Muscle of arm (tissue), 14 donors: ENCODE measurements at places on chromosomes 4 and X.

DNA sequence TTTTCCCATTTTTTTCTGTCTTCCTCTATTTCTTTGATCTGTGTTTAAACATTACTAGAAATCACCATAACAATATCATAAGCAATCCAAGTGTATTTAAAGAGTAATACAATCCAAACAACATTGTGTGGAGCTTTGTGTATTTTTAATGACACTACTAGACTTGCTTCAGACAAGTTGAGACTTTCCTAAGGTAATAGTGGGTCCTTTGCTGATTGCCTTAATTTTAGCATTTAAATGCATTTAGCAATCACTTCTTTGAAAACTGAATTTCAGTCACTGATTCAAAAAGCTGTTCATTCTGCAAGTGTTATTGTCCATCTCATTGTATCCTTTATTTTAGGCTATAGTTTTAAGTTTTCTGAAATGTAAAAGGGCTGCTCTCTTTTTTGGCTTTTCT lies 804.8 kb downstream of the ADGRL3 start:
- DNase-seq: no peak

DNA sequence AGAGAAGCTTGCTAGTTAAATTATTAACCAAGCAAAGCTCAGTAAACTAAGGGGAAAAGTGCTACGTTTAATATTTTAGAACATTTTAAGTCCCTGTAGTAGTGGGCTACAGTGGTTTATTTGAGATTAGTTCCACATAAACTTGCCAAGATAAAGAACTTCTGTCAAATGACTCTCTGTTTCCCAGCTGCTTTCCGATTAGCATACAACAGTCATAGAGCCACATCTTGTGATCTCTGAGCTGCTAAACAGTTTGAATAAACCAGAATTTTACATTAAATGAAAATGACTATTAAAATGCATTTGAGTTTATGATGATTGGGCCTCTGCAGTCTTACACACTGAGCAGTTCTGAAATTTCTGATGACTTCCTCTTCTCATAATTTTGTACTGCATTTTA lies 568.5 kb downstream of the IQCM start:
- no peak for DNase-seq

DNA sequence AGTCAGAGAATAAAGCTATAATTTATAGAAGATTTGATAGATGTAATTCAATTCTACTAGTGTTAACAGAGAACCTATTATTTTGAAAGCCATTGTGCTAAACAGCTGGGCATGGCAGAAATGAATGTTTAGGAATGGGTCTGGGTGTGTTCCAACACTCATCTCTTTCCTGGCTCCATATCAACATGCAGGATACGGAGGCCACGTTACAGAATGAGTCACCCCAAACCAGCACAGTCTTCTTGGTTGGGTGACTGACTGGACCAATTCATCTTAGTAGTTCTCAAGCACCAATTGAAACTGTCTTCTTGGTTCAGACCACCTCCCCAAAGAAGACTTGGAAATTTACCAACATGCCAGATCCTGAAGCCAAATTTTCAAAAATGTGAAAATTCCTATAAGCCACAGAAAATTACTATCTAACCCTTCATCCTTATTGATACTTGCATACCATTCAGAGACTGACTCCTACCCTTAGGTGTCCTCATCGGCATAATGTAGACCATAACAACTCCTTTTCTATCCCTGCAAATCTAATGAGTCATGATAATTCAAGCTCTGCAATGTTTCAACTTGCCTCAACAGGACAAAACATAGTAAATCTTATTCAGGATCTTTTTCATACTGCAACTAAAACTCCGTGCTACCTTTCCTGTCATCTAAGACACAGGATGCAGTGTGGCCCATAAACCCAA lies 52.0 kb upstream of the ATOH1 start:
- no peak for DNase-seq

GRCh38 chr4:10460313-10461047 lies 3.3 kb upstream of the ZNF518B start:
- DNase-seq: no peak

DNA sequence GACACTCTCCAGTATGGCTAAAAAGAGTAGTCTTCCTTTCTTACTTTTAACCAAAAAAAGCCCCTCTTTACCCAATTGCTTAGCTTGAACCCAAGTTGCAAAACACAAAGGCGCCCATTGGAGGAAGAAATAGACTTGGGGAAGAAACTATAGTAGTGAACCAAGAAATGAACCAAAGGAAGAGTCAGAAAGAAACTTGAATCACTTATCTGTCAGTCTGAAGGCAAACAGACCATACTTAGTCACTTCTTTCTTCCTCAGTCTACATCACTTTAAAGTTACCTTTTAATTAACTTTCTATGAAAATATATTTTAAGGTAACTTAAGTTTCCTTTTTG lies 161.4 kb upstream of the GIMD1 start:
- no peak for DNase-seq

GRCh38 chr4:6373541-6374410 lies 98.6 kb downstream of the PPP2R2C start:
- DNase-seq: no peak

DNA sequence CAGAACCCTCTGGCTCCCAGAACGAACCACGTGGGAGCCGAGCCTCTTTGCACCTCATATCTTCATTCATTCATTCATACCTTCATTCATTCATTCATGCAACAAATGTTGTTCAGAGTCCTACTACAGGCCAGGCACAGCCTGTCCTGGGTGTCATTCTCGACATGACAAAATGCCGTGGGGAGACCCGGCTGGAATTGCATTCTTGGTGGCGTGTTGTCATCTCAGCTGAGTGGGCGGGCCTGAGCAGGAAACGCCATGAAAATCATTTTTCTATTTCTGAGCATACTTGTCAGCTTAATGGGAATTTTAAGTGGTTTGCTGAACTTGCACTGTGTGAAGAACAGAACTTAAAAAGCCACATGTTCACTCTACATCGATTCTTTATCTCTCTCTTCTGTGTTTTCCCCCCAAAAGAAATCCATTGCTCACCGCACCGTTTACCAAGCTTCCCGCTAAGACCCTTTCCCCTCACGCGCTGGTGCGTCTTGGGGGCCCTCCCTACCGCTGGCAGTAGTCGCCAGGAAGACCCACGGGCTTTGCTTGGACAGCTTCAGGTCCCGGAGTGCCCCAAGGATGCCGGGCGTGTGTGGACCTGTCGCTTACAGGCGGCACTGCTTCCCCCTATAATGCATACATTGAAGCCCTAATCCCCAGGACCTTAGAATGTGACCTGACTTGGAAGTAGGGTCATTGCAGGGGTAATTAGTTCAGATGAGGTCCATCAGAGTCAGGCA lies 41.6 kb upstream of the HMX1 start:
- no peak for DNase-seq

GRCh38 chr4:63315651-63316050 lies 1093.6 kb downstream of the TECRL start:
- DNase-seq: no peak

- no peak for DNase-seq
Observed at GRCh38 chr4:1982124-1983052, 26.4 kb downstream of the NELFA start.

GRCh38 chrX:12789976-12790375 lies 1.2 kb upstream of the PRPS2 start:
- DNase-seq: no peak

DNA sequence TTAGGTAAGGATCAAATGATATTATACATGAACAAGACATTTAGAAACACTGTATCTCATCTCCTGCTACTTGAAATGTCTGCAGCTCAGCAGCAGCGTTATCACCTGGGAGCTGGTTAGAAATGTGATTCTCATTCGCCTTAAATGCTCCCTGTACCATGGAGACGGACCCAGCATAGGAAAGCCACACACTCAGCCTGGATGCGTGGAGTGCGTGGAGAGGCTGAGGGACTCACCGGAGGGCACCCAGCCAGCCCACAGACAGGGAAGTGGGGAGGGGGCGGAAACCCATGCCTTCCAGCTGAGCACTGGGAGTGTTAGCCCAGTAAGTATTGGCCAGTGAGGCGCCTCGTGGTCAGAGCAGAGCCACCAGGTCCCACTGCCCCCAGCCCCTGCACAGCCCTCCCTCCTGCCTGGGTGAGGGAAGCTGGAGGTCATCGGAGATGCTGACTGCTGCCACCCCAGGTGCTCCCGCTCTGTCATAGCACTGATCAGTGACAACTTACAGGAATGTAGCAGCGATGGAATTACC lies 15.2 kb downstream of the SUPT20HL1 start:
- DNase-seq: no peak

GRCh38 chr4:61994036-61994435 lies 793.9 kb downstream of the ADGRL3 start:
- DNase-seq: no peak

GRCh38 chr4:166197166-166197565 lies 324.1 kb downstream of the TLL1 start:
- no peak for DNase-seq

GRCh38 chr4:184310881-184311709 lies 93.4 kb upstream of the ENPP6 start:
- DNase-seq: no peak

DNA sequence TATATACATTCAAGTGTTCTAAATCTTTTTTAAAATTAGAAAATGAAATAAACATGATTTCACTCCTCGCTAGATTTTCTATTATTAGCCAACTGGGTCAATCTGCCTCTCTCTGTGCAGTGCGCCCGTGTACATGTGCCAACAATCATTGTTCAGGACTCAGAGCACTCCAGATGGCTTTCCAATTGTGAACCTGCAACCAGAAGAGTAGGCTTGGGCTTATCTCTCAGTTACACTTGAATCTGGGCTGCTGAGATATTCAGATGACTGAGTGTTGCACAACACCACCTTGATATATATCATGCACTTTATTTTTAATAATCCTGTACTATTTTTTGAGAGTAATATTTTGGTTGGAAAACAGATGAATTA lies 184.0 kb upstream of the FSTL5 start:
- DNase-seq: no peak

- no peak for DNase-seq
Observed at GRCh38 chr4:57504797-57505530, 394.8 kb upstream of the IGFBP7 start.

DNA sequence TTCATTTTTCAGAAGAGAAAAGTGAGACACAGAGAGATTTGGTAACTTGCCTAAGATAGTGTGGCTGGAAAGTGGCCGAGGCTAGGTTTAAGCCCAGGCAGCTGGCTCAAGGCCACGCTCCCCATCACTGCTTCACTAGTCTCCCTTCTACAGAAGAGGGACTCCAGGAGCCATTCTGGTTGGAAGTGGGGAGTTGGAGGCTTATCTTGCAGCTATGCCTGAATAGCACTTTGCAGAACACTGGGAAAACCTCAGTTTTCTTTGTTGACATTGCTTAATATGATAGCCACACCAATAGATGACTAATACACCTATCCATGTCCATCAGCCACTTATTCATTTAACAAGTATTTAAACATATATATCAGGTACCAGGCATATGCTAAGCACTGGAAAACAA lies 18.5 kb downstream of the LRRC66 start:
- DNase-seq: no peak

GRCh38 chr4:138110815-138111214 lies 131.3 kb downstream of the SLC7A11 start:
- no peak for DNase-seq

GRCh38 chr4:33073811-33074210 lies 2353.6 kb downstream of the PCDH7 start:
- no peak for DNase-seq

DNA sequence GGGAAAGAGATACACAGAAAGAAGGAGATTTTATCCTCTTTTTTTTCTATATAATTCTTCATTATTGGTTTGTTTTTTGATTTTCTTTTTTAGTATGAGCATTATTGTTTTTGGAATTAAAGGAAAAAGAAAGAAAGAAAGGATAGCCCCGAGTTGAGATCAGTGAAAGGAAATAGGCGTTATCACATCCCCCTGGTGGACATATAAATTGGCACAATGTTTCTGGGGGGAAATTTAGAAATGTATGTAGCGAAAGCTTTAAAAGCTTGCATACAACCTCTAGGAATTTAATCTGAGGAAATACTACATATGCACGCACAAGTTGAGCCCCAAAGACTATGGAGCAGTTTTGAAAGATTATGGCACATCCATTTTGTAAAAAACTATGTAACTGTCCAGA lies 226.3 kb upstream of the LDB2 start:
- no peak for DNase-seq

GRCh38 chrX:76996641-76997040 lies 450.5 kb upstream of the FGF16 start:
- no peak for DNase-seq

DNA sequence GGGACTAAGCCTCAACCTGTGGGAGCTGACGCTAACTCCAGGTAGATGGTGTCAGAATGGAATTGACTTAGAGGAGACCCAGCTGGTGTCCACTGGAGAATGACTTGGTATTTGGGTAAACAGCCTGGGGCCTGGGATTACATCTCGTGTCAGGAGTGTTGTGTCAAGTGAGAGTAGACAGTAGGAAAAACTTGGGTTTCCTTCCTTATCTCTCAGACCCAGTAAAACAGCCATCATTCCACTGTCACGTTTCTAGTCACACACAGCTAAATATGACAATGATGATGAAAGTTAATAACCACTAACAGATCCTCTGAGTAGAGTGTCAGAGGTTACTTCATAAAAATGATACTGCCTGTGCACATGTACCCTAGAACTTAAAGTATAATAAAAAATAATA lies 13.8 kb downstream of the ZNF674 start:
- DNase-seq: no peak

DNA sequence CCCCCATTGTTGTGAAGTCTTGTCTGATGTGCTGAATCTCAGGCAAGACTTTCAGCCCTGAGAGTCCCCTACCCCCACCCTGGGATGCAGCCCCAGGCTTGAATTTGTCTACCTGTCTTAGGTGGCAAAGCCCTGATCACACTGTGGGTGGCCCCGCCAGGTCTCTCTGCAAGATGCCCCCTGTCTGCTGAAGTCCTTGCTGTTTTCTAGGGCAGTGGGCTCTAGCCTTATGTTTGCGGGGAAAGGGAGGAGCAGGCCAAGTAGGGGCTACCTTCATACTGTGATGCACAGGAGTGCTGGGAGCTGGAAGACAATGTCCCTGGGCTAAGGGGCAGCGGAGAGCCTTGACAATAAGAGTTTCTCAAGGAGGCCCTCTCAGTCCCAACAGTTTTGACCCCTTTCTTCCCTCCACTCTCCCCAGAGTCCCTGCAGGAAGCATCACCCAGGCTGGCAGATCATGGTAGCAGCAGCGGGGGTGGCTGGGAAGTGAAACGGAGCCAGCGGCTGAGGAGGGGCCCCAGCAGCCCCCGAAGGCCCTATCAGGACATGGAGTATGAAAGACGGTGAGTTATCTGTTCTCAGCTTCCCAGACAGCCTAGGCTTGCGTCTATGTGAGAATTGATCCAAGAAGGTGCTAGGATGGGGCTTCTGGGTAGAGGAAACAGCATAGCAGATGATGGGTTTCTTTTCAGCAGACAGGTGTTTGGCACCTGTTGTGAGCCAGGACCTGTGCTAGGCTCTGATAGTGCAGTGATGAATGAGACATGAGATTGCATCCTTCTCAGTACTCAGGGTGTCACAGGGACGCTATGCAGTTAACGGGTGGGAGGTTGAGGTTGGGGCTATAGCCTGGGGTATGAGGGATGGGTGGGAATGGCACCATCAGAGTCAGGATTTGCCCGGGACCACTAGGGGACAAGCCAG lies 2.2 kb downstream of the RBM10 start:
- DNase-seq: no peak
